Activated naive CD4-positive, alpha-beta T cell treated with anti-CD3 and anti-CD28 coated beads, Interleukin-2, amount 50 U/mL, for 16 hours (primary cell): ENCODE measurements at places on chromosomes 12 and 14.
A peak's percentile ranks its signal among the peaks of the same experiment; 100 is the strongest.

DNA sequence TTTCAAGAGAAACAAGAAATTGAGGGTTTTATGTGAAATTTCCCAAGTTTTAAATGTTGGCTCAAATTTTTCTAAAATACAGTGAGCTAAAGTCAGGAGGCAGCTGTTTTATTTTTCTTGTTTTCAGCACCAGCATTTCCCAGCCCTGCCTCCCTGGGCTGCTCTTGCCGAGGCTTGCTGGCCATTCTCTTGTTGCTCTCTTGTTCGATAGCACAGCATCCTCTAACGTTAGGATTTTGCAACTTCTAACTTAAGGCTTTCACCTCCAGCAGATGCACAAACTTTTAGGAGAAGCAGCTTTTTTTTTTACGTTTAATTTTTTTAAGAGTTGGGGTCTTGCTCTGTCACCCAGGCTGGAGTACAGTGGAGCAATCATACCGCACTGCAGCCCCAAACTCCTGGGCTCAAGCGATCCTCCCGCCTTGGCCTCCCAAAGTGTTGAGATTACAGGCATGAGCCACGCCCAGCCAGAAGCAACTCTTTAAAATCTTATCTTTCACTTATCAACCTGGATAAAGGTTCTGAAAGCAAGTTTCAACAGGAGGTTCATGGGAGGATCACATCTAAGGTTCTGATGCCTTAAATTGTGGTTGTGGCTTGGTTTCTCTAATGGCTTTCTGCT lies 40.2 kb downstream of the B4GALNT3 start:
- DNase-seq = no peak

GRCh38 chr12:95733141-95733825 lies 57.3 kb downstream of the NTN4 start:
- DNase-seq = no peak

DNA sequence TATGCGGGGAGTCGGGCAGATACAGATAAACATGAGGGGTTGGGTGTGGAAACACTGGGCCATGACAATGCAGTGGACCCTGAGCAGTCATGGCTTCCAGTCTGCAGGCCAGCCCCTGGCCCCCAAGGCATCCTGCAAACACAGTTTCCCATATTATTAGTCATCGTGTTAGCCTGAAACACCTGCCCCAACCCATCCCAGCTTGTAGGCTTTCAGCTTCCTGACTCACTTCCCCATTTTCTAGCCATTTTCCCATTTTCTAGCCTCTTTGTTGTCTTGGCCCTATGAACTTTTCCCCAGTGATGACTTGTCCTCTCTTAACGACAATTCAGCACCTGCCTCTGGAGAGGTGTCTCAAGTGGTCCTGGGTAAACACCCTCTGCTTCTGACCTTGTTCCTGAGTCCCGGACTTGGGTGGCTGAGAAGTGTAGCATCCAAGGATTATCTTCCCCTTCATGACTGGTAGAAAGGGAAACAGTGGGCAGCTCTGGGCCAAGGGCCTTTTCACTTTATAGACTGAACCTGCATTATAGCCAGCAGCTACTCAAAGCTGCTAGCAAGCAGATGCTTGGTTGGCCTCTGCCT lies 4.3 kb upstream of the PGF start:
- no peak for DNase-seq

DNA sequence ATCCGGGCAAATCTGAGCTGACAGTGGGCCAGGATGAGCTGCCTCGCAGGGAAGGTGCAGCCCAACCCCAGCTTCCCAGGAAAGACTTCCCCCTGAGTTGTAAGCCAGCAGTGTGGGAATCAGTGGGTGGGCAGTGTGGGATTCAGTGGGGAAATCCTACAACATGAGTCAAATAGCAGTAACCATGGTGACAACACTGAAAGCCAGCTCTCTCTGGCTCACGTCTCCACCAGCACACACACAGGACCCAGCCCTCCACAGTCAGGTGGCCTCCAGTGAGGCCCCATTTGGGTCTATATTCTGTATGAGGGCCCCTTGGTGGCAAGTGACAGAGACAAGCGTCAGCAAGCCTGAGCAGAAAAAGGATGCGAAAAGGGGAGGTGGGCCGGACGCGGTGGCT lies 6.0 kb upstream of the LGALS3 start:
- no peak for DNase-seq

DNA sequence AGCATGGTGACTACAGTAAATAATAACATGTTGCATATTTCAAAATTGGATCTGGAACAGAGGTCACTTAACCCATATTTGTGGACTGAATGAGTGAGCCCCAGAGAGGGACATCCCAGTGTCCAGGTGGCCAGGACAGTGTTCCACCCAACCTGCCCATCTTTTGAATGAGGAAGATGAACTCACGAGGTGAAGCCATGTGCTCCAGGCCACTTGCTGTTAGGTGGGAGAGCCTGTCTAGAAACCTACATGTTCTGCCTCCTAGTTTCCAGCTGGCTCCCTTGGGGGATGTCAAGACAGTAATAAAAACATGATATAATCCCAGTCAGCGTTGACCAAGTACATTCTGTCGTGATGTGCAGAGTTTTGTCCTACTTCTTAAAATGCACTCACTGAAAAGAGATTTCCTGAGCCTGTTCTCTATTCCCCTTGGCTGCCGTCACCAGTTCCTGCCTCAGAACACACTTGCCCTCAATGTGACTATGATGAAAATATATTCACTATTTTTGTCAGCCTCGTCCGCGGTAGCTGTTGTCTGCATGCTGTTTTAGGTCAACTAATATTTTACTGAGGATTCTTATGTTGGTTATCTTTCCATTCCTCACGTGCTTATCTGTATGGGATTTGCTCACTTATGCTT lies 25.7 kb downstream of the TSPAN9 start:
- no peak for DNase-seq

DNA sequence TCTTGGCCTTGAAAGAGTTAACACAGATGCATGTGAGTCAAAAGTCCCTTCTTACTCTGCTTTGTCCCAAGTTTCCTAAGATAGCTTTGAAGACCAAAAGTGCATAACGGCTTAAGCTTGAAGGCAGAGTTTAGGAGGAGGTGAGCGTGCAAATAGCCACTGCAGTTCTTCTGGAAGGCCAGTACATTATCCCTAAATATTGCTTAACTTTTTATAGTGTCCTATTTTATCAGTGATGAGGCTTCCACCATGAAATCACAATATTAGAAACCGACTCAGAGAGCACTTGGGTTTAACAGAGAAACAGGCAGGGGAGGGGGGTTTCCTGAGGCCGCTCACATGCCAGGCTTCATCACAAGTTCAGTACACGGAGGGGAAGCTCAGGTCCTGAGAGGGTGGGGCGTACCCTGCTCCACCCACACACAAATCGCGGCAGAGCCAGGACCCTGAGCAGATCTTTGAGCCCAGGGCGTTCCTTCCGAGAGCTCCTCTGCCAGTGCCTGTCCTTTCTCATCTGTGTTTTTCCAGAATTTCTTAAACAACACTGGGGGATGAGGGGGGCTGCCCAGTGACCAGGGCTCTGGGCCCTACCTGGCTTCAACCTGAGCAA lies 26.8 kb upstream of the BDKRB2 start:
- peak; percentile 29 for DNase-seq

- no peak for DNase-seq
These were observed 49.7 kb downstream of the FAM222A start for GRCh38 chr12:109763201-109763841.

- DNase-seq = no peak
These were observed 119.6 kb downstream of the GCH1 start for GRCh38 chr14:54782751-54783659.

- DNase-seq = peak; percentile 23
These were observed 49.4 kb downstream of the VWF start for GRCh38 chr12:6074979-6075585.

DNA sequence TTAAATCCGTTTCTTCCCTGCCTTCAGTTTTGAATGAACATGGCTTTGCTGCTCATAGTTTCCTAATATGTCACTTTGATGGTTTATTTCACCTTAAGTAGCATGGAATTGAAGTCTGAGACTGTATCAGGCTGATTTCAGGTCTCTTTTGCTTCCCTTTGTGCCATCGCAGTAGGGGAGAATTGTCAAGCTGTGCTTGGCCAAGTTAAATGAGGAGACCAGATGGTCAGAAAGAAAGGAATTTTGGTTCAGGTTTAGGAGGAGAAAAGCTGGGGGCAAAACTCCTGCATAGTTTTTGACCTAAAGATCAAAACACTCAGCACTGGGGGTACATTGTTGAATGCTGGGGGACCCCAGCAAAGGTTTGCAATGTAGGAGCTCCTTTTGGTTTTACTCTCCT lies 398.4 kb downstream of the NUAK1 start:
- DNase-seq = no peak

DNA sequence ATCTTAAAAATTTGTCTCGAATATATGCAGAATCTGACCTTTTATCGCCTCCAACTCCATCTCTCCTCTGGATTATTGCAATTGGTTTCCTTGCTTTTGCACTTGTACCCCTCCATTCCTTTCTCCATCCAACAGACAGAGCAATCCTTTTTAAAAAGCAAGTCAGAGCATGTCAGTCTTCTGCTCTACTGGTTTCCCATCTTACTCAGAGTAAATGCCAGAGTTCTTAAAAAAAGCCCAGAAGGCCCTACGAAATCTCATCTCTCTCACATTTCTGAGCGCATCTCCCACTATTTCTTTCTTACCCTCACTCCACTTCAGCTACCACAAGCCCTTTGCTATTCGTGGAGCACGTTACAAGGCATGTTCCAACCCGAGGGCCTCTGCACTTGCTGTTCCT lies 236.9 kb upstream of the DDHD1 start:
- no peak for DNase-seq

DNA sequence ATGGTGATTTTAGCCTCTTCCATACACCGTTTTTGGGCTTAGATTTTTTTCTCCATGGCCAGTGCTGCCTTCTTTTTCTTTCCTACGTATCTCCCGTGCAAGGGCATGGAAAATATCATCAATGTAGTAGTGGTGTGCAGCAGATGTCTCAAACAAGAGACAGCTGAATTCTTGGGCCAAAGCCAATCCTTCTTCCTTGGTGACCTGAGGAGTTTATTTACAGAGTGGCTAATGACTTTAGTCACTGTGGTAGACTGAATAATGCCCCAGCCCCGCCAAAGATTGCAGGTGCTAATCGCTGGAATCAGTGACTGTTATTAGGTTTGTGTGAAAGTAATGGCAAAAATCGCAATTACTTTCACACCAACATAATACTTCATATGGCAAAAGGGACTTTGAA lies 235.5 kb upstream of the NOS1 start:
- DNase-seq = no peak

DNA sequence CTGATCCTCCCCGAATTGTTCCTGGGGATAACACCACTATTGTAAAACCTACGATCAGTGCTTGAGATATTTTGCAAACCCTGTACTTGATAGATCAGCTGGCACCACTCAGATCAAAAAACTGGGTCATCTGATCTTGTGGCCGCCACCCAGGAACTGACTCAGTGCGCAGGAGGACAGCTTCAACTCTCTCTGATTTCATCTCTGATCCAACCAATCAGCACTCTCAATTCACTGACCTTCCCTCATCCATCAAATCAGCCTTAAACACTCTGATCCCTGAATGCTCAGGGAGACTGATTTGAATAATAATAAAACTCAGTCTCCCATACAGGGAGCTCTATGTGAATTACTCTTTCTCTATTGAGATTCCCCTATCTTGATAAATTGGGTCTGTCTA lies 4.2 kb upstream of the XPOT start:
- no peak for DNase-seq

DNA sequence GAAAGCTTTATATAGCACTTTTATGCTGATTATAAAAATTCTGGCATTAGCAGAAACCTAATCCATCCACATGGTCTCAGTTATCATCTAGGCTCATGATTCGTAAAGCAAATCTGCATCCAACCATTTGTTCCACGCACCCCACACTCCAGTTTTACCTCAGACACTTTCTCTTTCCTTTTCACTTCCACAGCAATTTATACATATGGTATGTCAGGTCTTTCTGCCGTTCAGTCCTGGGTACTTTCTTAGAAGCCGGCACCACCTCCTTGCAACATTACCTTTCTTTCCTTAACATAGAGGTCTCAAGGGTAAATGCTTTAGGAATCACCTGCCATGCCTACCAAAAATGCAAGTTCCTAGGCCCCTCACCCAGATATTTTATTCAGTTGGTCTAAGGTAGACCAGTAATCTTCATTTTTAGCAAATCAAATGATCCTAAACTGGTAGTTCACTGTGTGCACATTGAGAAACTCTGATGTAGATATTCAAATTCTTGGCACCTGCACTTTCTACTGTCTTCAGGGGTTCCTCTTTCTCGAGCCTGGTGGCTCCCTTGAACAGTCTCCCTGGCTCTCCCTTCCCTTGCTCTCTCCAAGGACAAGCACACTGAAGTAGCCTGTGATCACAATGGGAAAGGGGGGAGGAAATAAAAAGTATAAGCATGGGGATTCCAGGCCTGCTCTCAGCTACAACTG lies 2.8 kb upstream of the KRAS start:
- DNase-seq = no peak

- no peak for DNase-seq
These were observed 92.8 kb upstream of the KCNA1 start for GRCh38 chr12:4816744-4817525.
